ENCODE measurements at places on chromosomes 5 and 9. TPM values are rescaled to one million over a fixed set of nuclear protein-coding genes. Genes with fewer than 3 reads are reported as not detected.

OTP gene
- polyA plus RNA-seq, result not detected

TMOD1 gene
- not detected for polyA plus RNA-seq

CARD9 gene
- polyA plus RNA-seq, result 1.2 TPM

SLC6A3 gene
- polyA plus RNA-seq, result not detected

GRM6 gene
- 1.4 TPM for polyA plus RNA-seq

COL15A1 gene
- 119 TPM for polyA plus RNA-seq

FOXI1 gene
- polyA plus RNA-seq, result not detected

LCN12 gene
- polyA plus RNA-seq, result 1.3 TPM

ZNF300 gene
- polyA plus RNA-seq, result 13.8 TPM

PCA3 gene
- 0.46 TPM for polyA plus RNA-seq

PDE6A gene
- not detected for polyA plus RNA-seq

DNA sequence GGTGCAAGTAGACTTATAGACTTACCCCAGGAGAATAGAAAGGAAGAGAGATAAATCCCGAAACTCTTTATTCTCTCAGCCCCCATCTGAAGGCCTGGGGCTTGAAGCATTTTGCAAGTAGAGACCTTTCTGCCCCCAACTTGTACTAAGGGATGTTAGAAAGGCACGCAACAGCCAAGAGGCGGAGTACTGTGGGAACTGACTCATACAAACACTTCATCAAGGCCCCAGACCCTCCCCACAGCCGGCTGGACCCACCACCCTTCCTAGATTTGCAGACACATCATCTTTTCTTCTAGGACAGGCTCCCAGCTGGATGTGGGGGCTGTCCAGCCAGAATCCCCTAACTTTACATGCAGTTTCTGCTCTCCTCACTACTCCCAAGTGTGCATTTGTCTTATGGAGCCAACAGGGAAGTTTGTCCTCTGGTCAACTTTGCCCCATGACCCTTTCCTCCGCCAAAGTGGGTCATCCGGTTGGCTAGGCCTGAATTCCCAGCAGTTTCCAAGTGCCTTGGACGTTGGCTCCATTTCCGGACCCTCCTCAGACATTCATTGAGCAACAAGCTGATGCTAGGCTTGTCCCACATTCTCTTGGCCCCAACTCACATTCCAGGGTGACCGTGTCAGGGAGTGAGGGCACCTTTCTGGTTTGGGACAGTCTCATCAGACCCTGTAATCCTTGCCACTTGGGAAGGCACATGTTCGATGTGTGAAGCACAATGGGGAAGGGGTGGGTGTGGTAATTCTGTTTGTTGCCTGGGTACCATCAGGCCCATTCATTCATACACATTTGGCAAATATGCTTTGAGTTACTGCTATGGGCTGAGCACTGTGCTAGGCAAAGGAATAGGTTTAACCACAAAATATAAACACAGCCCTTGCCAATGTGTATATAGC, 64.6 kb downstream of the ABLIM3 start:
- no peak for DNase-seq

- DNase-seq, result peak; percentile 30
Observed at GRCh38 chr5:111676466-111676865, 80.5 kb downstream of the NREP start.

- no peak for DNase-seq
Observed at GRCh38 chr5:59421986-59422941, 471.3 kb downstream of the PDE4D start.

DNA sequence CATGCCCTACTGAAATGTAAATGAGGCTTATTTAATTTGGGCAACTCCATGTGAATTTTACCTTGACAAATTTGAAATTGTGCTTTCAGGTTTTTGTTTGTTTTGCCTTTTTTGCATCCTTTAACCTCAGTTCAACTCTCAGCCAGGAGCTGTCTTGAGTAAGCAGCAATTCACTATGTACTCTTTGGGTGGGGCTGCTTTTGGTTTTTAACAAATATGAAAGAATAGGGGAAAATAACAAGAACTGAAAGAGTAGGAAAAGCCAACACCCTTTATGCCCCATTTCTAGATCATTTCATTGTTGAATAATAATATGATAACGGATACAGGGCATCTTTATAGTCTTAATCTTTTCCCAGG, 192.0 kb downstream of the ARHGAP26 start:
- DNase-seq, result no peak

DNA sequence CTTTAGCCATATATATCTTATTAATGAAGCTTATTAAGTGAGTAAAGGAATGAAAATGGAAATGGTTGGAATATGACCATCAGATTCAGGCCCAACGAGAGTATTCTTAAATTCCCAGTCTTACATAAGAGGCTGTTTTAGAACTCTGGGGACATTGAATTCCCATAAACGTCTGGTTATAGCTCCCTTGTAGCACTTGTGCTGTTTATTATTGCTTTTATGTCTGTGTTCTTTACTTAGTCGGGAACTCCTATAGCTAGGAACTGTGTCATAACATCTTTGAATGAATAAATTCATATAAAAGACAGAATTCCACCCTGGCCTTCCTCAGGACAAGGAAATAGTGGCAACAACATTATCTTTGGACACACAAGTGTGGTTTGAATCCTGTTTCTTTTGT, 58.4 kb downstream of the SH3GL2 start:
- no peak for DNase-seq

DNA sequence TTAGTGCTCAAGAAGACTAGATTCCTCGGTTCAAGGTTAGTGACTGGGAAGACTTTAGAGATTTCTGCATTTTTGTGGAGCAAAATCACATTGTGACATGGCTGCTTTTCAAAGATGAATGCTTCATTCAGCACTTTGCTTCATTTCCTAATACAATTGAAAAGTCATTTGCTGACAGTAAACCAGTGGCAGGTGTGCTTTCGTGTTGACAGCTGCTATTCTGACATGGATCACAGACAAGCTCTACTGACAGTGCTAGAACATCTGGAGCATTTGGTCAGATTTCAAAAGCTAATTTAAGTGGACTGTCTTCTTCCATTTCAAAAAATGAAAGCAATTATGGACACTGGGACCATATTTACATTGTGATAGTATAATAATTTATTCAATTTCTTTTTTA, 1060.1 kb downstream of the PTPRD start:
- no peak for DNase-seq

GRCh38 chr5:11105696-11106095, 344.7 kb upstream of the DAP start:
- no peak for DNase-seq

GRCh38 chr9:4096121-4096520, 203.7 kb downstream of the GLIS3 start:
- DNase-seq, result no peak

- no peak for DNase-seq
Observed at GRCh38 chr5:6543346-6543730, 89.5 kb downstream of the NSUN2 start.

GRCh38 chr5:156693113-156693512, 157.0 kb upstream of the PPP1R2B start:
- DNase-seq, result no peak

GRCh38 chr9:93097511-93098201, 1.6 kb downstream of the CARD19 start:
- no peak for DNase-seq

GRCh38 chr9:16126042-16126441, 573.2 kb downstream of the CCDC171 start:
- DNase-seq, result no peak

- no peak for DNase-seq
Observed at GRCh38 chr5:82794876-82795275, 282.3 kb downstream of the TMEM167A start.

GRCh38 chr9:69496846-69497450, 171.9 kb downstream of the ENTREP1 start:
- no peak for DNase-seq

DNA sequence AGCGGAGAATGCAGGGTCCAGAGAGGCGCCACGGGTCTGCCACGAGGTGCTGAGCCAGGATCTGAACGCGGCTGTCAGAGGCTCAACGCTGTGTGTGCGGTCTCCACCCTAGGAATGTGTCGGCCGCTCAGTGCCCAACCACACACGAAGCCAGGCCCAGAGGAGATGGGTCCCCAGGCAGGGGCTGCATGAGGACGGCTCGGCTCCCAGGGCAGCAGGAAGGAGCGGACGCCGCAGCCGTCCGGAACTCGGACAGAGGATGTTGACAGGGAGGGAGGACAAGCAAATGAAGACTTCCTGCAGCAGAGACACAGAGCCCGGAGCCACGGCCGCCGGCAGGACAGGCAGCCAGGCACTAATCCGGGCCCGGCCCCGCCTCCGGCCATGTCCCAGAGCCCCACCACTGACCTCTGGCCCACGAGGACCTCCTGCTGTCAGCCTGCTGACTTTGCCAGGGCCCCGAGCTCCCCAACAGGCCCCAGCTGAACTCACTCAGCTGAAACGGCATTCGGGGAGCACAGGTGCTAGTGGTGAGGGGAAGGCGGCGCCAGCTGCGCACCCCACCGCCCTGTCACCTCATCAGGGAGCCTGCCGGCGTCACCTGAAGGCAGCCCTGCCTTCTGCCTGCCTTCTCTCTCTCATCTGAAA, 12.7 kb downstream of the VAV2 start:
- DNase-seq, result no peak

DNA sequence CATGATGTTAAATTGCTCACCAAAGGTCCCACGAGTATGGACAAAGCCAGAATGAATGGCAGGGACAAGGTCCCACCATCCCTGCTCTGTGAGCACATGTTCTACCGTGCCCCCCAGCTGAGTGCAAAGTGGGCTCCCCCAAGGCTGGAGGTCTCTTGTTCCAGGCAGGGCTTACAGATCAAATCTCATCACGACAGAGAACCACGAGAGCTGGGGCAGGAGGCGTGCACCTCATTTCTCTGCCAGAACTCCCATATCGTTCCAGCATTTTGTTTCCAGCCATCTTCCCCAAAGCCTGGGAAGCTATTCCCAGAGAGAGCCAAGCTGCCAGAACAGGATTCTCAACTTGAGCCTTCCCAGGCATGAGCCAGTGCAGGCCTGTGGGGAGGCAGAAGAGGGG, 108.5 kb downstream of the ZNF354C start:
- DNase-seq, result peak; percentile 45

- no peak for DNase-seq
Observed at GRCh38 chr5:38078161-38078560, 180.2 kb upstream of the EGFLAM start.

DNA sequence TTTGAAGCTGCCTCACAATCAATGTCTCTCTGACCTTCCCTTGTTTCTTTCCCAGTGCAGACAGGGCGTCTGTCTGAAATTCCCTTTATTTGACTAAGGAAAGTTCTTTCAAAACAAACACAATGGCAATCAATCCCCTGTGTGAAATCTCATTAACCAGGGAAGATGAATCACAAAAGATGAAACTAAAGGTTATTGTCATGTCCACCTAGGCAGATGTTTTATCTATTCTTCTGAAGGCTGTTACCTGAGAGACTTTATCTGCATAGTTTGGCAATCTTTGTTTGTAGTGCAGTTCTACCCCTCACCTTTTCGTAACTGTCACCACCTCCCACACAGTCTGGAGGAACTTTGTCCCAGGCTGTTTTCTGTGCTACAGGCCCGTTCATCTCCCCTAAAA, 217.5 kb upstream of the RIOK2 start:
- no peak for DNase-seq

Measured in muscle of arm (tissue), 14 donors.